Hematopoietic multipotent progenitor cell treated with erythropoietin and hydrocortisone succinate and interleukin-3 and kit ligand, for 17 days (in vitro differentiated cells): ENCODE measurements at places on chromosomes 12 and 14.

DNA sequence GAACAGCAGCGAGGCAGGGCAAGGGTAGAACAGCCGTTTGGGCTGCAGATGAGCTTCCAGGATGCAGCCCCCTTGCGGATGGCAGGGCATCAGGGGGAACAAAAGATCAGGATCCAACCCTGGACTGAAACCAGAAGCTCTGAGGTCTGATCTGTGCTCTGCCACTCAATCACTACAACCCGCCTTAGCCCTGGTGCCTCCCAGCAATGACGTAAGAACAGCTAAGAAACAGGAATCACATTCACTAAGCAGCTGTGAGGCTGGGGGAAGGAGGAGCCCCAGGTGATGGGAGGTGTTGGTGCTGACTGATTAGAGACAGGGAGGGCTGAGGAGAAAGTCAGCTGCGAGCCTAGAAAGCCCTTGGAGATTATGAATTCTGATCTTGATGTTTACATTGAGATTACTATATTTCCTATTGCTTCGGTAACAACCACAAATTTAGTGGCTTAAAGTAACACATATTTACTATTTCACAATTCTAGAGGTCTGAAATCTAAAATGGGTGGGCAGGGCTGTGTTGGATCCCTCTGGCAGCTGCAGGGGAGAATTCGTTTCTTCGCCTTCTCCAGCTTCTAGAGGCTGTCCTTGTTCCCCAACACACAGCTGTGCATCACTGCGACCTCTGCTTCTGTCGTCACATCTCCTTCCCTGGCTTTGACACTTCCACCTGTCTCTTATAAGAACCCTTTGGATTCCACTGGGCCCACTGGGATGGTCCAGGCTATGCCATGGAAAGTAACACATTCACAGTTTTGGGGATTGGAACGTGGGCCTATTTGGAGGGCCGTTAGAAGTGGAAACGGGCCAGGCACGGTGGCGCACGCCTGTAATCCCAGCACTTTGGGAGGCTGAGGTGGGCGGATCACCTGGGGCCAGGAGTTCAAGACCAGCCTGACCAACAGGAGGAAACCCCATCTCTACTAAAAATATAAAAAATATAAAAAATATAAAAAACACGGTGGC is 6.1 kb upstream of the CD9 start:
- no peak for DNase-seq

DNA sequence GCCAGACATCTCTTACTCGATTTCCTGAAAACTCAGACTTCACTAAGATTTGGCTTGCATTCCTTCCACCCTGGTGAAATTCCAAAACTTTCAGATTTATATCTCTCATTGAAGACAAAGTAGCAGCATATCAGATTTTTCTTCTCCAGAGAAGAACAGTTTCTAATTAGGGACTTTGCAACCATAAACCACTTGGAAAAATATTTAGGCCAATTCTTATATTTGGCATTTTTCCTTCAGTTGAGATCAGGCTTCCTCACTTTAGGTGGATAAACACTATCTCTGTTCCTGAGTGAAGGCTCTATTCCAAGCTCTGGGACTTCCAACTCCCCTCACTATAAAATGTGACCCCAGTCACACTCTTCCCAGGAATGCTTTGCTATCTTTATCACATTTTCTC is 1434.3 kb upstream of the FLRT2 start:
- DNase-seq, result no peak

- no peak for DNase-seq
Observed at GRCh38 chr12:101969-102878, 35.7 kb downstream of the IQSEC3 start.

- no peak for DNase-seq
Observed at GRCh38 chr12:109654357-109654756, 59.3 kb upstream of the FAM222A start.

DNA sequence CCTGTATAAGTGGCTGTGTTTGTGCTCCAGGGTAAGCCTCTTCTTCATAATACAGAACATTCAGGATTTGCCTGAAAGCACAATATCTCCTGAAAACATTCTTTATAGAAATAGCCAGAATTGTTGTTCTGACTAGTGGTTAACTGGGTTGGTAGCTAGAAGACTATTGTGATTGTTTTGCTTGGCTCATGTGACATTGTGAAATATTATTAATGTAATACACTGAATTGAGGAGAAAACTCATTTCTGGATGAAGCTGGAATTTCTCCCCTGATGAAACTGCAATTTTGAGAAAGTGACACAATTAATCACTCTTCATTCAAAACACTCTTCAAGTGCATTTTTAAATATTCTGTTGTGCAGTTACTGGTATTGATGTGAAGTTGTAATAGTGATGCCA is 172.3 kb upstream of the PTPRQ start:
- DNase-seq, result no peak

- DNase-seq, result no peak
Observed at GRCh38 chr12:75783093-75783877, 248.3 kb downstream of the PHLDA1 start.

DNA sequence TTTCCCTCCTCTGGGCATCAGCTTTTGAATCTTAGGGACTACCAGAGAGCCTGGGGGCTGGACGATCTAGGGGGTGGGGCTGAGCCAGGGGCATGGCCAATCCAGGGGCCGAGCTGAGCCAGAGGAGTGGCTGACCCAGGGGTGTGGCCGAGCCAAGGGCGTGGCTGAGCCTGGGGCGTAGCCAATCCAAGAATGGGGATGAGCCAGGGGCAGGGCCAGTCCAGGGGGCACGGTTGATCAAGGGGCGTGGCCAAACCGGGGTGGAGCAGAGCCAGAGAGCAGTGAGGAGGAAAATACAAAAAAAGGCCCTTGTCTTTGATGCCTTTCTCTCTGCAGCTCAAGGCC is 219.3 kb upstream of the NOS1 start:
- DNase-seq, result no peak
